B cell (primary cell): ENCODE measurements at places on chromosomes 16 and 17. TPM values are rescaled to one million over a fixed set of nuclear protein-coding genes. Genes with fewer than 3 reads are reported as not detected.
A peak's percentile ranks its signal among the peaks of the same experiment; 100 is the strongest.

GRCh38 chr17:28860363-28860808 lies 5.6 kb downstream of the ERAL1 start:
- no peak for DNase-seq

- peak; percentile 40 for DNase-seq
Measured at GRCh38 chr16:67248073-67248400, 742 bp upstream of the SLC9A5 start.

DNA sequence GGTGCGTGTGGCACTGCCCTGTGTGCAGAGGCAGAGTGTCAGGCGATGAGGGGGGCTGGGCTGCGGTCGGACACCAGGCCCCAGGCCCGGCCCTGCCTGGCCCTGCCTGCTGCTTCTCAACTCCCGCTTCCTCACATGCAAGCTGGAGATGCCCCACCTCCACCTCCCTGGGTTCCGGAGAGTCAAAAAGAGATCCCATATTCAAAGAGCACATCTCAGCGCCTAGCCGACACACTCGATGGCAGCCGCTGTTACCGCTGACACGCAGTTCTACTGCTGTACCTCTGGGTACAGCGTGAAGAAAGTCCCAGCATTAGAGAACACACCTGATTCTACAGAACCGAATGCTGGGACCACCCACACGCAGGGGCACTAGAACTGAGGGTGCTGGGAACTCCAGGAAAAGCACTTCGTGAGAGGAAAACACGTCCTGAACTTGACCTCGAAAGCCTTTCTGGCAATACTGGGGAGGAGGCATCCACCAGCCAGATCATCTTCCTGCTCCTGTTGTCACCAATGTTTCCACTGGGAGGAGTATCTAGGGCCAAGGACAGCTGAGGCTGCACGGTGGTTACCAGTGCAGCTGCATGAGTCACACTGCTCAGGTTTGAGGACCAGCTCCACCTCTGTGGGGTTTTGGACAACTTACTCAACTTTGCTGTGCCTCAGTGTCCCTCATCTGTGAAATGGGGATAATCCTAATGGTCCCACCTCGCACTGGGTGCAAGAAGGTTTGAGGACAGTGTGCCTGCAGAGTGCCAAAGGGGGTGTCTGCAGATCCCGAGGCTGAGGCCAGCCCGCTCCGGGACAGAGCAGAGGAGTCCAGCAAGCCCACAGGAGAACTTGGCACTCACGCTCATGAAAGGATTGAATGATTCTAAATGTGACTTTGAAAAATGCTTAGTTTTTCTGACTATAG lies 100.4 kb upstream of the DNAH17 start:
- DNase-seq: peak; percentile 8

GRCh38 chr17:6402258-6402657 lies 32.7 kb downstream of the AIPL1 start:
- no peak for DNase-seq

GRCh38 chr17:43784068-43784467 lies 3.8 kb downstream of the CFAP97D1 start:
- DNase-seq: no peak

- DNase-seq: no peak
Measured at GRCh38 chr16:79422064-79422463, 178.5 kb downstream of the MAF start.

- no peak for DNase-seq
Measured at GRCh38 chr17:38798614-38799500, 499 bp downstream of the PIP4K2B start.

GRCh38 chr17:10622617-10623485 lies 34.3 kb downstream of the MYH3 start:
- no peak for DNase-seq

GRCh38 chr16:12271006-12271405 lies 294.5 kb downstream of the SNX29 start:
- DNase-seq: no peak

GRCh38 chr17:70105641-70106040 lies 30.6 kb downstream of the KCNJ16 start:
- DNase-seq: no peak

- no peak for DNase-seq
Measured at GRCh38 chr17:75010683-75011400, 1.6 kb upstream of the MRPL58 start.

- peak; percentile 60 for DNase-seq
Measured at GRCh38 chr17:77959126-77959925, 823 bp downstream of the TNRC6C start.

- no peak for DNase-seq
Measured at GRCh38 chr17:34895383-34895782, 65.9 kb downstream of the CCT6B start.

- no peak for DNase-seq
Measured at GRCh38 chr17:5794881-5795506, 210.7 kb upstream of the NLRP1 start.

GRCh38 chr16:65202461-65202860 lies 80.6 kb upstream of the CDH11 start:
- DNase-seq: no peak

- no peak for DNase-seq
Measured at GRCh38 chr16:48014349-48015135, 141.3 kb downstream of the ABCC12 start.

- DNase-seq: no peak
Measured at GRCh38 chr16:86499889-86500707, 10.2 kb upstream of the FOXF1 start.

Gene MFAP4
- not detected in 2 replicates for total RNA-seq

Gene NOS2
- total RNA-seq: 0.10 and 0.12 TPM in 2 replicates

Gene YBX2
- 0.22 TPM in 1 of 2 replicates, not detected in the other for total RNA-seq

Gene AURKB
- 0.41 and 1.1 TPM in 2 replicates for total RNA-seq

Gene RUNDC3A
- not detected in 2 replicates for total RNA-seq

Gene SOX15
- total RNA-seq: 0.51 and 0.96 TPM in 2 replicates
